NCI-H524 treated with DMSO at 0.1 percent for 48 hours (cell line): ENCODE measurements at places on chromosomes 11 and 22.

DNA sequence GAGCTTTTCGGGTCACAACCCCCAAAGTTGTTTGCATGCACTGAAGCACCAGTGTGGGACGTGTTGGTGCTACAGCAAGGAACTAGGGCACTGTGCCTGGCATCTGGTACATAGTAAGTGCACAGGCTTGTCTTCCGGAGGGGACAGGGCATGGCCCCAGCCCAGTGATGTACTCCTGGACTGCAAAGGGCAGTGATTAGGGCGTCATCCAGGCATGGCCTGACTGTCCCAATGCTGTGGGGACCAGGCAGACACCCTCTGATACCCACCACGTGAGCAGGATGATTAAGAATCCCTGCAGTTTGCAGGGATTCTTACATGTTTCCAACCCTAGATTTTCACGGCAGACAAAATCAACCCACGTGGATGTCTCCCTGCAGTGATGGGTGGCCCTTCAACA, 50.0 kb upstream of the RFPL3 start:
- no peak for DNase-seq

DNA sequence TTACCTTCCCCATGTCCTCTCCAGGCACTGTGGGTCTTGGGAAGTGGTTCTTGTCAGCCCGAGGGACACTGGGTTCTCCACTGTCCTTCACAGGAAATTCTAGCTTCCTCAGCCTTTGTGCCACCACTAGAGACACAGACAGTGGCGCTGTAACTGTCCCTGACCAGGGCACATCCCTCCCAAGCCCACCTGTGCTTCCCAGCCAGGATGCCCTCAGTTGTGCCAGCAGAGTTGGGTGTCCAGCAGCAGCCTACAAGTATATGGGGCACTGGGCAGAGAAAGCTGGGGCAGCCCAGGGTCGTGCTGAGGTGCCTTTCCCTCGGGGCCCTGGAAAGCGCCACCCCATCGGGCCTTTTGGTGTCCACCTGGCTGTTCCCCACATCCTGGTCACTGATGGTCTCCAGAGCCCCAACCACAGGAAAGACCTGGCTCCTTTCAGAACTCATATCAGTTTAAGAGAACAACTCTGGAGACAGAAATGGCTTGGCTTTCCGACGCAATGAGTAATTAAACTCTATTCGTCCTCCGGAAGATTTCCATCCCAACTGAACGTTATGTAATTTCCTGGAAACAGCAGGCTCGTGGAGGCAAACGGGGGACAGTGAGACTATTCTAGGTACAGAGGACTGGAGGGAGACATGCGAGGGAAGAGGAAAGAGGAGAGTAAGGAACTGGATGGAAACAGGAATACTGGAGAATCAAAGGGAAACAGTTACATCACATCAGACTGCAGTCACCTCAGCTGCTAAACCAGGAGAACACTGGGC, 28.6 kb downstream of the PPP2R1B start:
- no peak for DNase-seq

- no peak for DNase-seq
Measured at GRCh38 chr11:4607096-4607495, 935 bp downstream of the TRIM68 start.

DNA sequence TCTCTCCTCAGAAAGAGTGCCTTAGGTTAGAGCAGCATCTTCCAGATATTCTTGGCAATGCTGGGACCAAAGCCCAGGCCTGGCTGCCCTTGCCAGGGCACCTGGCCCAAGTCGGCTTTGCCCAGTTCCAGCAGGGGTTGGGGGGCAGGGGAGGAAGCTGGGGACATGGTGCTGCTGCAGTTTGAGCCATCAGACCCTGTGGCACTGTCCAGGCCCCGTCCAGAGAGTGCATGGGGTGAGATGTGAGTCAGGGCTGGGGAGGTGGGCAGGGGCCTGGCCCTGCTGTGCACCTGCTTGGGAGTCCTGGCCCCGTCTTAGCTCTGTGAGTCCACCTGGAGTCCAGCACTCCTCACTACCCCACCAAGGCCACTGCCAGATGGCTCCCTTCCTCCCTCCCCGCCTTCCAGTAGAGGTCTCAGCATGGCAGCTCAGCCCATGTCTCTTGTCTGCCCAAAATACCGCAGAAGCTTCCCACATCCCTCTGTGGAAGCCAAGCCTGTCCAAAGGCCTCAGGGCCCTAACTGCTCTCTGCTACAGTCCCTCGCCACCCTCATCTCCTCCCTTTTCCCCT, 16.6 kb downstream of the DERL3 start:
- DNase-seq, result no peak

DNA sequence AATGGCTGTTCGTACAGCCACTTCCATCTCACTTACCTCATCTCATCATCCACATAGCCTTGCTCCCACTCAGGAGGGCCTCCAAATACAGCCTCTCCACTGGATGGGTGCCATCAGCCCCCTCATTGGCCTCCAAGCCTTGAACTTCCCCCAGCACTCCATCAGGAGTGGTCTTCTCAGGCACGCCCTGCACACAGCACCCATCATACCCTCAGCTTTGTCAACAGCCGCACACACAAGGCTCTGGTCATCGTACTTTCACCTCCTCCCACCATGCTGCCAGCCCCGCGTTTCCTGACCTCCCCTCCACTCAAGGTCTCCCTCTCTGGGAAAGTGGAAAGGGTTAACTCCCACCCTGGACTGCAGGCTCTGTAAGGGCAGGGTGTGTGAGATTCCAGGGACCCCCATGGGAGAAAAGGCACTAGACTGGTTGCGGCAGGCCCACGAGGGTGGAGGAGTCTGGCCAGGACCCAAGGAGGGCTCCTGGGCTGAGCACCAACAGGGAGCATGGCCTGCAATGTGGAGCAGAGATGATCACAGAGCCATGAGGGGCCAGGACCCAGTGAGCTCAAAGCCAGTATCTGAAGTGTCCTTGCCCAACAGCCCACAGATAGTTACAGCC, 21.0 kb upstream of the SCARF2 start:
- DNase-seq, result no peak

DNA sequence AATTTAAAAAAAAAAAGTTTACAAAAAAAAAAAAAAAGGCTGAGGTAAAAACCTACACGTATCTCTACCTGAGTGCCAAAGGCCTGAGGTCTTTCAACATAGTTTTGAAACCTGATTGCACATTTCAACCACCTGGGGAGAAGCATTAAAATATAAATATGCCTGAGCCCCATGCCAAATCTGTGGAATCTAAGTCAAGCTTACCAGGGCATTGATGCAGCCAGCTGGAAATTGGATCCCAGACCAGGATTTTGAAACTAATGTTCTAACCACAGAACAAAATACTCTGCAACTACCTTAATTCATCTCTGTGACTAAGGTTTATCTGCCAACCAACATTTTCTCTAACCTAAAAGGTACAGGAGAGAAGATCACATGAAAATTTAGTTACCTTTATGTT, 38.8 kb upstream of the CHRNA10 start:
- DNase-seq, result no peak
